ENCODE measurements at places on chromosomes 16 and 17.

DNA sequence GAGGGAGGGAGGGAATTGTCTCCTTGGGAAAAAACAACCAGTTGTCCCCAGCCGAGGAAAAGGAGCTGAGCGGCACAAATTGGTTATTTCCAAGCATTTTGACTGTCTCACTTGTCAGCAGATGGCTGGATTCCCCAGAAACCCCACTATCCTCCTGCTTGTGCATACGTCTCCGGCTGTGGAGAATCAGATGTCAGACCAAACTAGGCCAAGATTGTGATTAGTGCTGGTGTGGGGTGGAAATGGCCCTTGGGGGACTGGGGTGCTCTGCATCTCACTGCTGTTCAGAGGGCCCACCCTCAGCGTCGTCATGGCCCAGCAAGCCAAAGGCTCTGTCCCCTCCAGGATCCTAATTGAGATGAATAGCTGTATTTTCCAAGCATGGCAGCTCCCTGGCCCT, 131.7 kb upstream of the HSBP1 start:
- no peak overlapping the region for H3K4me3 ChIP-seq
- H3K27ac ChIP-seq, result no peak overlapping the region
- no peak for DNase-seq
- H3K27me3 ChIP-seq, result no peaks in the 10 kb centered on the region
- H3K4me1 ChIP-seq, result no peaks in the 10 kb centered on the region

DNA sequence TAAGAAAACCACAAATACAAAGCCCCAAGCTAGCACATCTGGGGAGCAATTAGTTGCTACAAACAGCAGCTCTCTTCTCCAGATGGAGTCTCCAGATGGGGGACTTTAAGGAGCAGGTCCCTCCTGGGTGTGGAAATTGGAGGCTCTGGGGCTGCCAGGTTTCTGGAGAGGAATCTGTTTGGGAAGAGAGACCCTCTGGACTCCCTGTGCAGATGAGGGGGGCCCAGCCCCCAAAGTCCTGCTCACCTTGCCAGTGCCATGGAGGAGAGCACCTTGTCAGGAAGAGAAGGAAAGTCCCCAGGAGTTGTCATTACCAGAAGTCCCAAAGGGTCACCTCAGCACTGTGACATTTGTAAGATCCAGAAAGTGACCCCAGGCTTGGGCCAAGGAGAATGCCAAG, 14.8 kb downstream of the TEKT5 start:
- H3K4me3 ChIP-seq, result no peak overlapping the region
- no peaks in the 10 kb centered on the region for H3K36me3 ChIP-seq
- no peak for DNase-seq
- H3K27ac ChIP-seq, result no peak overlapping the region

GRCh38 chr16:12082226-12082887, 105.8 kb downstream of the SNX29 start:
- no peak overlapping the region for H3K4me3 ChIP-seq
- H3K27ac ChIP-seq, result no peak overlapping the region
- no peak for DNase-seq
- no peaks in the 10 kb centered on the region for H3K4me1 ChIP-seq
- no peaks in the 10 kb centered on the region for H3K27me3 ChIP-seq

- peaks cover 51% of the 10 kb centered on the region for H3K4me1 ChIP-seq
- no peaks in the 10 kb centered on the region for H3K27me3 ChIP-seq
- H3K4me3 ChIP-seq, result peak within 1 kb of the TSS; percentile 73
- DNase-seq, result peak; percentile 89
- peak within 1 kb of the TSS; percentile 87 for H3K27ac ChIP-seq
- peaks cover 33% of the 10 kb centered on the region for H3K36me3 ChIP-seq
Observed at GRCh38 chr17:76710863-76711611, at the start of gene MXRA7. Gene MXRA7 (minus strand): TSS chr17:76710965. CDS start chr17:76710946, 19 bp downstream.

GRCh38 chr16:78127130-78127529, 27.7 kb downstream of the WWOX start:
- no peak overlapping the region for H3K4me3 ChIP-seq
- no peak overlapping the region for H3K27ac ChIP-seq
- no peak for DNase-seq

- no peak for DNase-seq
- no peaks in the 10 kb centered on the region for H3K27me3 ChIP-seq
- H3K4me3 ChIP-seq, result no peak overlapping the region
- H3K4me1 ChIP-seq, result no peaks in the 10 kb centered on the region
- H3K36me3 ChIP-seq, result no peaks in the 10 kb centered on the region
- H3K27ac ChIP-seq, result no peak overlapping the region
Observed at GRCh38 chr17:3788200-3788599, 12.8 kb downstream of the ITGAE start.

- no peak for DNase-seq
- no peak overlapping the region for H3K27ac ChIP-seq
- no peaks in the 10 kb centered on the region for H3K27me3 ChIP-seq
Observed at GRCh38 chr17:11384131-11384530, 143.1 kb downstream of the SHISA6 start.

GRCh38 chr17:5631958-5632590, 47.8 kb upstream of the NLRP1 start:
- no peaks in the 10 kb centered on the region for H3K36me3 ChIP-seq
- H3K4me1 ChIP-seq, result no peaks in the 10 kb centered on the region
- no peak overlapping the region for H3K4me3 ChIP-seq
- H3K27me3 ChIP-seq, result peaks cover 51% of the 10 kb centered on the region
- DNase-seq, result no peak
- H3K27ac ChIP-seq, result no peak overlapping the region

DNA sequence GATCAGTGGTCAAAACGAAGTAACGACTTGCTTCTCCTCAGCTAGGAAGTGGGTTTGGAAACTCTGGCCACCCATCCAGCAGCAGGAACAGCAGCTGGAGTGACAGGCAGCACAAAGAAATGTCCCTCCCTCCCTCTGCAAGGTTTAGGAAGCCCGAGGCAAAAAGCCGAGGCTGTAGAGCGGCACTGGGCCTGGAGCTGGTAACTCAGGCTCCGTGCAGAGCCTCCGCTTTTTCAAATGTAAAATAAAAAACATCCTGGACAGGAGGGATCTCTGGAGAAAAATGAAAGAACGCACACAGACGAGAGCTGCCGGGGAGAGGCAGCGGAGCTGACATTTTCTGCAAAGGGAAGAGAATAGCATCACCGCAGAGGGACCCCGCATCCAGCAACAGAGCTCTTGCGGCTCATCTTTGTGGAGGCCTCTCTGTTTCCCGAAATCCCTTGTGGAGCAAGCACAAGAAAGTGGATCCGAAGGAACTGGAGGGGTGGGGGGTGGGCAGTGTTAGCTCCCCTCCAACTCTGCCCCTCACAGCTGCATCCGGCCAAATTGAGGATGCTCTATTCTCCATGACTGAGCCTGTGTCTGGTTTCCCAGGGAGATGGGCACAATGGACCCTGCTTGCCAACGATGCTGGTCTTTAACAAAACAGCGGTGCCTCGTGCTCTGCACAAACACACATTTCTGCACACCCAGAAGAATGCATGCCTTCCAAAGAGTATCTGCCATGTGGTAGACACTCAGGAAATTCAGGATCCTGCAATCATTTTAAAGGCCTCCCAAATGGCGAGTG, 335.5 kb upstream of the ZFHX3 start:
- DNase-seq, result no peak
- no peaks in the 10 kb centered on the region for H3K27me3 ChIP-seq
- no peaks in the 10 kb centered on the region for H3K36me3 ChIP-seq
- no peak overlapping the region for H3K27ac ChIP-seq

GRCh38 chr17:65099941-65100315, 37.2 kb upstream of the RGS9 start:
- peak overlapping the region; percentile 76 for H3K27ac ChIP-seq
- peak overlapping the region; percentile 74 for H3K4me3 ChIP-seq
- no peaks in the 10 kb centered on the region for H3K27me3 ChIP-seq
- H3K4me1 ChIP-seq, result peaks cover 17% of the 10 kb centered on the region
- no peaks in the 10 kb centered on the region for H3K36me3 ChIP-seq

DNA sequence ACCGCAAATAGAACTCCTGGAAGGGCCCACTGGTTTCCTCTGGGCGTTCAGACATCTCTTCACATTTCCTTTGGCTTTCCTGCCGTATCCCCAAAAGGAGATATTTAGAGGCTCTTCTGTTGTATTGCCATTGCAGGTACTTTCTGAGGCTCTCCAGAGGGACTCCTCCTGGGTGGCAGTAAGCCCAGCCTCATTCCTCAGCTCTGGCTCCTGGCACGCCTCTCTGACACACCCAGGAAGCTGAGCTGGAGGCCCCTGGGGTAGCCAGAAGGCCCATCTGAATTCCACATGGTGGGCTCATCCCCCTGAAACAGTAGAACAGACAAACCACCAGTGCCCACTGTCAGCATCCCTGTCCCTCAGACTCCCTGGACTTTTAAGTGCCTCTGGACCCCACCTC, 206.7 kb downstream of the PARN start:
- no peak overlapping the region for H3K4me3 ChIP-seq
- peaks cover 21% of the 10 kb centered on the region for H3K4me1 ChIP-seq
- DNase-seq, result no peak
- H3K36me3 ChIP-seq, result no peaks in the 10 kb centered on the region
- peak overlapping the region; percentile 41 for H3K27ac ChIP-seq

- H3K36me3 ChIP-seq, result no peaks in the 10 kb centered on the region
- H3K27me3 ChIP-seq, result no peaks in the 10 kb centered on the region
- DNase-seq, result no peak
- H3K4me1 ChIP-seq, result no peaks in the 10 kb centered on the region
- no peak overlapping the region for H3K4me3 ChIP-seq
- no peak overlapping the region for H3K27ac ChIP-seq
Observed at GRCh38 chr16:27991876-27992275, 71.6 kb downstream of the GSG1L start.

GRCh38 chr17:61157246-61157886, 242.3 kb upstream of the TBX2 start:
- DNase-seq, result no peak
- peaks cover 5% of the 10 kb centered on the region for H3K4me1 ChIP-seq
- H3K36me3 ChIP-seq, result no peaks in the 10 kb centered on the region
- peak overlapping the region; percentile 26 for H3K4me3 ChIP-seq

GRCh38 chr16:8572919-8573724, 17.2 kb downstream of the TMEM114 start:
- no peaks in the 10 kb centered on the region for H3K36me3 ChIP-seq
- DNase-seq, result no peak
- no peaks in the 10 kb centered on the region for H3K4me1 ChIP-seq

- DNase-seq, result no peak
- H3K27me3 ChIP-seq, result no peaks in the 10 kb centered on the region
- H3K4me3 ChIP-seq, result no peak overlapping the region
- H3K36me3 ChIP-seq, result no peaks in the 10 kb centered on the region
Observed at GRCh38 chr17:5780476-5780875, 196.2 kb upstream of the NLRP1 start.

DNA sequence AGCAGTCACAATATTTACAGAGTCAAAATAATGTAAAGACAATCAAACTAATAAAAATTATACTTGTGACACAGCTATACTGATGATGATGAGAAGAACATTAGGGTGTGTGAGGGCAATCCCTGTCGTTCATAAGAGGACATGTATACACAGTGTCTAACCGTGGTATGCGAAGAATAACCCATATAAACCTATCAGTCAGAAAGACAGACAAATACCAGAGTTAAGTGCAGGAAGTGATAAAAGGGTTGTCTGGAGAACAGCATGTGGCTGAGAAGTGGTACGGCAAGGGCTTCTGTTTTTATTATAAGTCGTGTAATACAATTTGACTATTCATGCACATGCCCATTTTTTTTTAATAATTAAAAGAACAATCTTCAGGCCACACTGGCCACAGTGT, 46.7 kb downstream of the LMF1 start:
- no peak overlapping the region for H3K27ac ChIP-seq
- H3K36me3 ChIP-seq, result peaks cover 3% of the 10 kb centered on the region
- H3K27me3 ChIP-seq, result no peaks in the 10 kb centered on the region
- no peak overlapping the region for H3K4me3 ChIP-seq
- DNase-seq, result no peak

DNA sequence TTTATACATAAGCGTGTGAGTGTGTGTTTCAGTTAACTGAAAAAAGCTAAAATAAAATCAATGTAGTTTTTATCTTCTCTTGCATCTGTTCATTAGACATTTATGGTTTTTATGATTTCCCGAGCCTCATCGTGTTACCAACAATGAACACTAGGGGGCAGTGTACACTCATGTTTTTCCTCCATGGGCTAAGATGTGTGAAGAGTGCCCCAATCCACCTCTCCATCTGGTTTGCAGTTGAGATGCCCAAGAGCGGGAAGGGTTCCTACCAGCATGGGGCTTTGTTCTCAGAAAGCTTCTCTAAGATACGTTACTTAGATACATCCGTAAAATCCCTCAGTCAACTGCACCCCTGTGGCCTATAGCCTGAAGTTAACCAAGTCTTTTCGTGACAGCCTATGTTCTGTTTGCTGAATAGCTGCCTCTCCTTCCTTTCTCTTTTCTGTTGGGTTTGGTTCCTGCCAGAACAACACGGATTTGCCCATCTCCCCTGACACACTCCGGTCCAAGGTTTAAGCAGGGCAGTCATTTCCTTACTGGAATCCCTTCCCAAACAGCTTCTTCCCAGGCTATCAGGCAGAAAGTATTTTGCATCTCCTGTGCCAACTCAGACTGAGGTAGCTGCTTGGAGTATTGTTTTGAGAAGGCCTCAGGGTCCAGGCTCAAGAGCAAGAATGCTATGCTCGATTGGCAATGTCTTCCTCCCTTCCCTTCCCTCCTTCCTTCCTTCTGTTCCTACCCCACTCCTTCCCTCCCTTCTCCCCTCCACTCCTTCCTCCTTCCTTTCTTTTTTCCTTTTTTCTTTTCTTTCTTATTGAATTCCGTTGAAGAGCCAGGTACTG, 12.9 kb upstream of the ELAC2 start:
- no peak overlapping the region for H3K27ac ChIP-seq
- peaks cover 4% of the 10 kb centered on the region for H3K27me3 ChIP-seq
- no peak for DNase-seq
- H3K4me3 ChIP-seq, result no peak overlapping the region
- H3K4me1 ChIP-seq, result no peaks in the 10 kb centered on the region
- H3K36me3 ChIP-seq, result no peaks in the 10 kb centered on the region

DNA sequence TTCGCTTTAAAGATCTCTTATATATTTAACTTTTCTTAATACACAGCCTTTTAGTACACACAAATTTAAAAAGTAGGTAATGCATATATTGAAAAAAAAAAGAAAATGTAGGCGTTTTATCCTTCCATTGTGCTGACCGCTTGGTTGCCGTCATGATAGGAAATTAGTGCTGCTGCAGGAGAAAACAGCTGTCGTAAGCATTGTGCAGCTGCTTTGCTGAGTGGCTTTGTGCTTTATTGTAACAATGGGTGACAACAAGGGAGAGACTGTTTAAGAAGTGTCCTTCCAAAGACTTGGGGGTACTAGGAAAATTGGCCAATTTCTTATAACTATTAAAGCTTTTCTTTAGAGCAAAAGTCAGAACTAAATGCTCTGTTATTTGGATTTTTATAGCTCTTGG, 5.0 kb downstream of the HERPUD1 start:
- DNase-seq, result no peak
- H3K4me3 ChIP-seq, result no peak overlapping the region
- peaks cover 73% of the 10 kb centered on the region for H3K36me3 ChIP-seq
- no peak overlapping the region for H3K27ac ChIP-seq
- H3K27me3 ChIP-seq, result no peaks in the 10 kb centered on the region
